ENCODE measurements at places on chromosomes 2 and 18. TPM values are rescaled to one million over a fixed set of nuclear protein-coding genes. Genes with fewer than 3 reads are reported as not detected.

Gene FBXO15
- 0.73 TPM for total RNA-seq

Gene FOXD4L1
- 0.18 TPM for total RNA-seq

Gene C2orf66
- 0.27 TPM for total RNA-seq

Gene ICA1L
- 4.9 TPM for total RNA-seq

Gene EFHD1
- total RNA-seq: 114 TPM

Gene TSPYL6
- total RNA-seq: not detected

Gene SH2D6
- total RNA-seq: 1.6 TPM

Gene CD226
- 0.46 TPM for total RNA-seq

Gene VWC2L
- total RNA-seq: not detected

Gene SYT4
- not detected for total RNA-seq

Gene NLRC4
- not detected for total RNA-seq

Gene HAAO
- total RNA-seq: 0.73 TPM

Gene APCDD1
- 1.4 TPM for total RNA-seq

Gene CD207
- total RNA-seq: not detected

Gene RPL31
- total RNA-seq: 1,335 TPM

Gene TBR1
- not detected for total RNA-seq

Gene HOXD12
- not detected for total RNA-seq

Gene TEX44
- total RNA-seq: not detected

Gene LRRTM4
- not detected for total RNA-seq

Gene CRYGB
- not detected for total RNA-seq

Gene MERTK
- 1.2 TPM for total RNA-seq

Gene FABP1
- not detected for total RNA-seq

Gene DCTN1
- total RNA-seq: 186 TPM

Gene PLEKHH2
- total RNA-seq: 17.4 TPM

Gene KIF1A
- total RNA-seq: 4.3 TPM

Gene HOXD13
- not detected for total RNA-seq

Gene TAF4B
- total RNA-seq: 2.3 TPM

Gene KCNK3
- total RNA-seq: 8.5 TPM

Gene KLHL41
- total RNA-seq: 0.89 TPM

Gene DSG4
- total RNA-seq: not detected

Gene BMP10
- total RNA-seq: not detected

Gene PECR
- total RNA-seq: 6.6 TPM

Gene NEU4
- total RNA-seq: not detected

Gene ADD2
- total RNA-seq: not detected

Gene ITGB6
- 0.13 TPM for total RNA-seq

Gene PHOSPHO2
- 4.8 TPM for total RNA-seq

Gene SCYGR4
- not detected for total RNA-seq

Gene COLEC12
- total RNA-seq: 113 TPM

Measured in osteocyte (in vitro differentiated cells).